ENCODE measurements at places on chromosomes 1 and 21. TPM values are rescaled to one million over a fixed set of nuclear protein-coding genes. Genes with fewer than 3 reads are reported as not detected.

GRCh38 chr1:41695118-41695745, 210.7 kb upstream of the EDN2 start:
- no peak overlapping the region for H3K4me3 ChIP-seq
- H3K36me3 ChIP-seq = no peaks in the 10 kb centered on the region
- no peak overlapping the region for H3K27ac ChIP-seq
- H3K4me1 ChIP-seq = no peaks in the 10 kb centered on the region
- DNase-seq = no peak
- H3K27me3 ChIP-seq = no peaks in the 10 kb centered on the region

DNA sequence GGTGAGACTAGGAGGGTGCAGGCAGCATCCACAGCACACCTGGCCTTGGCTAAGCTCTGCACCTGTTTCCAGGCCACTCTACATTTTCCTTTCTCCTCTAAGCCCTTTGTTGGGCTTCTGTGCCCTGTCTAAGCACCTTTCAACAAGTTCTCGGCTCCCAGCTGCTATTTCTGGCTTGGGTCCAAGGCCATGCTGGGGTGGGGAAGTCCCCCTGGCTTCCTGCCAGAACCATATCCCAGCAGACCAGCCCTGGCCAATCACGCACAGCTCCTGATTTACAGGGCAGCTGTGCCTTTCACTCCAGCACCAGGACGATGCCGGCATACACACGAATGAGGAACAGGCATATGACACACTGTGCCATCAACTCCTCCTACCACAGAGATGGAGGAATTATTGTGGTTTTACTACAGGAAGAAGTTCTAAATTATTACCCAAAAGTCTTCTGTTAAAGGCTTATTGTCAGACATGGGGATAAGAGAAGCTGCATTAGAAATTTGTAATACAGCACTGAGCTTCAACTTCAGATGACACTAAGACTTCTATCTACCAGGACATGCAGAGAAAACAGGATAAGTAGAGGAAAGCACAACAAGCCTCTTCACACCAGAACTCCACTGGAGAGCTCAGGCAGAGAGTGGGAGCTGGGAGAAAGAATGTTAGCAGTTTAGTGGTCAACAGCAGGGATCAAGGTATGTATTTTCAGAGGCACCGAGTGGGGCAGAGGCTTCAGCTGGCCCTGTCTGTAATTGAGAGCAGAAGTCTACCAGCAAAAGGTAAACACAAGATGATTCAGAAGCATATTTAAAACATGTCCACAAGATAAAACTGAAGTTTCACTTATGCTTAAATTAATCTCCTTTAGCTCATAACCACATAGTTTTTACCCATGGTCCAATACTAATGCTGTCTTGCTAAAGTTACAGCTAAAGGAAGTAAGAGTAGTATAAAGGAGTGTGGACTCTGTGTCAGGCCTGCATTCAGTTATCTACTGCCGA, 37.4 kb downstream of the TRIT1 start:
- H3K27me3 ChIP-seq = no peaks in the 10 kb centered on the region
- H3K4me1 ChIP-seq = peaks cover 18% of the 10 kb centered on the region
- peak; percentile 86 for DNase-seq
- H3K4me3 ChIP-seq = no peak overlapping the region
- H3K27ac ChIP-seq = peak overlapping the region; percentile 57

- no peak overlapping the region for H3K27ac ChIP-seq
- H3K27me3 ChIP-seq = no peaks in the 10 kb centered on the region
- H3K36me3 ChIP-seq = no peaks in the 10 kb centered on the region
- H3K4me3 ChIP-seq = no peak overlapping the region
- H3K4me1 ChIP-seq = no peaks in the 10 kb centered on the region
Observed at GRCh38 chr1:105485207-105485606, 1571.3 kb upstream of the PRMT6 start.

DNA sequence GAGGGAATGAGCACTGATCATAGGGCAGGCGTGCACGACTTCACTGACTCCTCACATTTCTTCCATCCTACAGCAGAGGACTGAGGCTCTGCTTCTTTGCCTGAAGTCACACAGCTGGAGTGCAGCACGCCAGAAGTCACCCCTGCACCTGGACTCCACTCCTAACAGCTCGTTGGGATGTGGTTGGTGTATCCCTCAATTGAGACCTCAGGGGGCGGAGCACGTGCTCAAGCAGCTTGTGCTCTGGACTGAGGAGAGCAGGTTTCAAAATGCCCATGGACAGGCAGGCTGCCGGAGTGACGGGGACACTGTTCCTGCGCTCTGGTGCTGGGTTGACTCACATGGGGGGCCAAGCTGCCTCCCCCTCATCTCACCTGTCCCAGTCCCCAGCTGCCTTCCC, 13.9 kb downstream of the CHIT1 start:
- no peaks in the 10 kb centered on the region for H3K27me3 ChIP-seq
- H3K36me3 ChIP-seq = no peaks in the 10 kb centered on the region
- H3K4me1 ChIP-seq = peaks cover 12% of the 10 kb centered on the region

- DNase-seq = no peak
- H3K27me3 ChIP-seq = no peaks in the 10 kb centered on the region
- H3K36me3 ChIP-seq = peaks cover 28% of the 10 kb centered on the region
- H3K4me1 ChIP-seq = peaks cover 22% of the 10 kb centered on the region
Observed at GRCh38 chr1:8858888-8859706, 19.4 kb downstream of the ENO1 start.

DNA sequence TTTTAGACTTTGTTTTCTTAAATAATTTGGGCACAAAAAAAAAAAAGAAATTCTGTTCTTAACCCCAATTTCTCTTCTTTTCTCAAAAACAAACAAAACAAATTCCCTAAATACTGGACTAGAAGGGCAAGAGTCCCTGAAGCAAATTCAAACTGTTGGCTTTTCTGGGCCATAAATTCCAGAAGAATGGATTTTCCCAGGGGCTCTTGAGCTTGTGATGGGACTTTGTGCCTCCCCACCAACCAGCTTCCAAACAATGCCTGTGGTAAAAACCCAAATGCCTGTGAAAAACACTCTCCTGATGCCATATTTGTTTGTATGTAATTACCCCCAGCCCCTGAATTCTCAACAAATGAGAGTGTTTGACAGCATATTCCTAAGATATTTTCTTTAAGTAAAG, 55.4 kb downstream of the SGIP1 start:
- H3K4me3 ChIP-seq = no peak overlapping the region
- DNase-seq = no peak
- H3K27me3 ChIP-seq = no peaks in the 10 kb centered on the region
- H3K27ac ChIP-seq = no peak overlapping the region

DNA sequence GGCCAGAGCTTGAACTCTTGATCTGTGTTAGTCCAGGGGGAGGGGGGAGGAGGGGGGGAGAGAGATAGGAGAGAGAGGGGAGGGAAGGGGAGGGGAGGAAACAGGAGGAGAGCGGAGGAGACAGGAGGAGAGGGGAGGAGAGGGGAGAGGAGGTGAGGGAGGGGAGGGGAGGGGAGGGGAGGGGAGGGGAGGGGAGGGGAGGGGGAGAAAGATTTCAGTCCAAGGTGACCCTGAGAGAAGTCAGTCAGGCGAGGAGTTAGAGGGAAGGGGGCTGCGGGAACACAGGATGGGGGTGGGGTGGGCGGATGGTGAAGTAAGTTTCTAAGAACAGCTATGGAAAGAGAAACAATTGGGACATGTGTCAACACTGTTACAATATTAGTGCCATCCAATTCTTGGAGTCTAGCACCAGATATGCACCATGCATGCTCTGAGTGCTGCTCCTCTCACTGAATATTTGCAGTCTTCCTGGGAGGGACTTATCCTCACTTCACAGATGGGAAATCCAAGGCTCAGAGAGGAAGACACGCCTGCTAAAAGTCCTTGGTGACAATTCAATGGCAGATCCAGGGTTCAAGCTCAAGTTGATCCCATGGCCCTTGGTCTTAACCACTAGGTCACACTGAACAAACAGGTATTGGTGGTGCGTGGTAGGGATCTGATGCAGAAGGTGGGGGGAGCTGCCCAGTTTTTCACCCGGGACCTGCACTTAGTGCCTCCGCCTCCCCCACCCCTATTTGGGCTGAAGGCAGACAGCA, 42.5 kb upstream of the ECE1 start:
- H3K4me1 ChIP-seq = peaks cover 45% of the 10 kb centered on the region
- no peak for DNase-seq
- H3K36me3 ChIP-seq = no peaks in the 10 kb centered on the region
- no peak overlapping the region for H3K27ac ChIP-seq
- H3K27me3 ChIP-seq = no peaks in the 10 kb centered on the region

DNA sequence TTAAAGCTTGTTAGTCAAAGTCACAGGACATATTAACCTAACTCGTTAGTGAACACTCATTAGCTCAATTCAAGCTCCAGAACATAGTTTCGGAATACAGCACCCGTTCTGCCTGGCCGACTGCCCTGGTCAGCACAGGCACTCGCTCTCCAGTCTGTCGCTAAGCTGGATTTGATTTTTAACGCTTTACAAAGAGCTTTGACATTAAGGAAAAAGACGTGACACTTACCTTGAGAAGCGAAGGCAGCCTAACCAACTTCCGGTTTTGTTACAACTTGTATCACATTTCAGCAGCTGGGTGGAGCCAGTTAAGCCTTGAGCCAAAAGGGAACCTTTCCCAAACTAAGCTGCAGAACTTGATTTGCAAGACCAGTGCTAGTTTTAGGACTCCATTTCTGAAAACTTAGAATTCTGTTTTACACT, at the start of gene FRRS1:
FRRS1 (minus strand) TSS at position 258 of the 423 bp plus-strand sequence. CDS start 17,867 bp downstream, outside the sequence.
- no peaks in the 10 kb centered on the region for H3K36me3 ChIP-seq
- DNase-seq = peak; percentile 59
- H3K27me3 ChIP-seq = no peaks in the 10 kb centered on the region
- peaks cover 4% of the 10 kb centered on the region for H3K4me1 ChIP-seq
- peak within 1 kb of the TSS; percentile 91 for H3K27ac ChIP-seq

DNA sequence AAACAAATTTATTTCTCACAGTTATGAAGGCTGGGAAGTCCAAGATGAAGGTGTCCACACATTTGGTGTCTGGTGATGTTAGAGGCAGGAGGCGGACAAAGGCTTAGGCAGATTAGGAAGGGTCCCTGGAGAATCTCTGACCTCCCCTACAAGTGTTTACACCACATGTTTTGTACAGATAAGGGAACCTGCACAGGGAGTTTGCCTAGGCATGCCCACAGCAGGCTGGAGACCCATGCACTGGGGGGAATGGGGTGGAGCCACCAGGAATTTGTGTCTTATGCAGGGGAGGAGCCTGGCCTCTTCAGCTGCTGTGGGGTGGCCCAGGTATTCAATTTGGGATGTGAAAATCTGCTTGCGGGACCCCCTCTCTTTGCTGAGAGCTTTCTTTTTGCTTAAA, 131.3 kb downstream of the PATJ start:
- no peak for DNase-seq
- H3K27me3 ChIP-seq = no peaks in the 10 kb centered on the region
- peaks cover 23% of the 10 kb centered on the region for H3K36me3 ChIP-seq
- H3K27ac ChIP-seq = no peak overlapping the region
- no peak overlapping the region for H3K4me3 ChIP-seq

GRCh38 chr1:170539154-170539553, 7.2 kb downstream of the GORAB start:
- H3K27ac ChIP-seq = no peak overlapping the region
- peaks cover 51% of the 10 kb centered on the region for H3K36me3 ChIP-seq
- no peak overlapping the region for H3K4me3 ChIP-seq

GRCh38 chr1:16978139-16978538, 2.3 kb downstream of the MFAP2 start:
- no peak overlapping the region for H3K4me3 ChIP-seq
- no peak for DNase-seq
- no peaks in the 10 kb centered on the region for H3K36me3 ChIP-seq
- no peak overlapping the region for H3K27ac ChIP-seq
- no peaks in the 10 kb centered on the region for H3K27me3 ChIP-seq

GRCh38 chr1:150514913-150515327, 632 bp upstream of the FALEC start:
- peak overlapping the region; percentile 74 for H3K4me3 ChIP-seq
- H3K27ac ChIP-seq = peak overlapping the region; percentile 94
- no peaks in the 10 kb centered on the region for H3K27me3 ChIP-seq
- no peak for DNase-seq
- peaks cover 6% of the 10 kb centered on the region for H3K4me1 ChIP-seq
- peaks cover 24% of the 10 kb centered on the region for H3K36me3 ChIP-seq

- no peaks in the 10 kb centered on the region for H3K4me1 ChIP-seq
- no peak overlapping the region for H3K4me3 ChIP-seq
- peaks cover 3% of the 10 kb centered on the region for H3K27me3 ChIP-seq
- no peak overlapping the region for H3K27ac ChIP-seq
Observed at GRCh38 chr1:248800459-248800858, 25.3 kb downstream of the SH3BP5L start.

DNA sequence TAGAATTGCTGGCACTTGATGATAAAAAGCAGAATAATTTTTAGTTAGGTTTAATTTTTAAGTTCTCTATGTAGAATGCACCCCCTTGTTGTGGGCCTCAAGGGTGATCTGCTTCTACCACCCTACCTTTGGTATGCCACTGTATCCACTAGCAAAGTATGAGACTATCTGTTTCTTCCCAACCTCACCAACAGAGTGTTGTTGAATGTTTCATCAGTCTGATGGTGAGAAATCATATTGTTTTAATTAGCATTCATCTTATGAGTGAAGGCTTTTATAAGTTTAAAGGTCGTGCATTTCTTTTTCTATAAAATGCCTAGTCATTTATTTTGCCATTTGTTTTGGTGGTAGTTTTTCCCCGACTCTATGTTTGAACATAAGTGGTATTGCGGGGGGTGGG, 141.0 kb downstream of the MAGI3 start:
- no peak overlapping the region for H3K27ac ChIP-seq
- no peaks in the 10 kb centered on the region for H3K4me1 ChIP-seq
- no peaks in the 10 kb centered on the region for H3K36me3 ChIP-seq
- no peaks in the 10 kb centered on the region for H3K27me3 ChIP-seq

DNA sequence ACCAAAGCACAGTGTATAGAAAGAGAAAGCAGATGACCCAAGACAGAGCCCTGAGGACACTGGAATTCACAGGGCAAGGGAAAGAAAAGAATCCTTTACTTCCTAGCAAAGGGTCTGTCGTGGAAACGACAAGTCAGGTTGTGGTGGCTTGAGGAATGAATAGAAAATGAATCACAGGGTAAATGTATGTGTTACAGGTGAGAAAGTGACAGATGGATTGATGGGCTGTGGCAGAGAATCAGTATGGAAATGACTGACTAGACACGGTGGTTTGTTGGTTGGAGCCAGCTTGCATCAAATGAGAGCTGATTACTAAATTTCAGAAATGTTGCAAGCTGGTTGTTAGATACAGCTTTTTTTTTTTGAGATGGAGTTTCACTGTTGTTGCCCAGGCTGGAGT, 46.9 kb downstream of the PTP4A2 start:
- no peak overlapping the region for H3K27ac ChIP-seq
- no peaks in the 10 kb centered on the region for H3K27me3 ChIP-seq
- no peaks in the 10 kb centered on the region for H3K36me3 ChIP-seq
- no peak overlapping the region for H3K4me3 ChIP-seq
- no peaks in the 10 kb centered on the region for H3K4me1 ChIP-seq
- no peak for DNase-seq

Gene C1orf56
- 1.3 TPM for polyA plus RNA-seq

Gene NPHS2
- polyA plus RNA-seq = not detected

Gene C4BPA
- not detected for polyA plus RNA-seq

Gene SUSD4
- 0.08 TPM for polyA plus RNA-seq

Gene NCF2
- polyA plus RNA-seq = 0.80 TPM

Gene NPPA
- polyA plus RNA-seq = 0.13 TPM

Gene PLA2G2F
- polyA plus RNA-seq = not detected

Gene GABRD
- 0.05 TPM for polyA plus RNA-seq

Gene NBPF19
- polyA plus RNA-seq = 2.2 TPM
